Esophagus mucosa (tissue), 1 donor: ENCODE measurements at places on chromosomes 2 and 18. TPM values are rescaled to one million over a fixed set of nuclear protein-coding genes. Genes with fewer than 3 reads are reported as not detected.

DNA sequence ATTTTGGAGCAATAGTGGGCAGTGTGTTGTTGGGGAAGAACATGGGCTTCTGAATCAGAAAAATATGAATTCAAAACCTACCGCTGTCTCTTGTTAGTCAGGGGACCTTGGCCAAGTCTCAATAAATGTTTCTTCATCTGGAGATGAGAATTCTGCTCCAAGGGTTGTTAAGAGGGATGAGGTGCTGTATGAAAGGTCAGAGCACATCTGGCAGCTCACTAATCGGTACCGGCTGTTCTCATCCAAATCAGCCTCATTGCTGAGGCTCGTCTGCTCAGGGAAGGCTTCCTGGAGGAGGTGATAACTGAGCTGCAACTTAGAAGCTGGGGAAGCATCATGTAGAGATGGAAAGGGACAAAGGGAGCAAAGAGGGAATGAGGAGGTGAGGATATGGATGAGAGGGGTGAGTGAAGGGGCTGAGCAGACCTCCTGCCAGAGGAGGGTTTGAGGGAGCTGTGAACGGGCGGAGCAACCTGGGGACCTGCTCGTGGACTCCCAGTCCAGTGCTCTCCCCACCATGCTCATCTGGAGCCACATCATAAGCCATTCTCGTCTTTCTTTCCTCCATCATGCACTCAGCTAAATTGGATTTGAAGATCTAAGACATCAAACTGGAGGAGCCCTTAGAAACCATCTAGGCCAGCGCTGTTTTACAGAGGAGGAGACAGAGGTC lies 47.4 kb downstream of the GREB1 start:
- ATAC-seq, result no peak

- no peak for ATAC-seq
Measured at GRCh38 chr18:57073501-57074187, 73.2 kb upstream of the BOD1L2 start.

DNA sequence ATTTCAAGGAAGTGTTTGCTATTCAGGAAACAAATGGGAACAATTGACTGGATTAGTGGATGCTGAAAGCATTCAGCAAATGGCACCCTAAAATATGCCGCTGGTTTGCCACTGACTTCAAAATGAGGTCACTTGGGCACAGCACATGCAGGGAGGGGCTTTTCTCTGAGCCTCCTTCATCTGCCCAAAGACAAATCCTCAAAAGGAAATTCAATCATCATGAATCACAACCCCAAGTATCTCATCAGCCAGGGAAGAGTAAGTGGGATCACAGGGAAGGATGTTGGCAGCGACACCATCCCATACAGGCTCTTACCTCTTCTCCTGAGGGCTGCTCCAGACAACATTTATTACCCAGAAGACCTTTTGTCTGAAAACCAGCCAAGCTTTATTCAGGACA lies 14.4 kb upstream of the SP140L start:
- ATAC-seq, result no peak

- ATAC-seq, result no peak
Measured at GRCh38 chr2:223055140-223055539, 3.1 kb downstream of the KCNE4 start.

- no peak for ATAC-seq
Measured at GRCh38 chr2:126947103-126947429, 48.4 kb downstream of the TEX51 start.

DNA sequence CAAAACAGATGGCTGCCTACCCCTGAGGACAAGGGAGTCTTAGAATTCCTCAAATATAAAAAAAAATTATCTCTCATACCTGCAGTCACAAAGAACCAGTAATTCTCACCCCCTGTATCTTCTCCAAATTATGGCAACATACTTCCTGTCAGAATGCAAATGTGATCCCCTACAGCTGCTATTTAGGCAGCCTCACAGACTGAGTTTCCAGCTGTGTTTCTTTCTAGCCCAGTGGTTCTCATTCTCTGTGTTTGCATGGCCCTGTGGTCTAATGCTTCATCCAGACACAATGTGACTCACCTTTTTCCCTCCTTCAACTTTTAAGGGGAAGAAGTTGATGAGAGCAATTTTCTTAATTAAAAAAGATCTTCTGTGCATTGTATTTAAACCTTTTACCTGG lies 726.3 kb downstream of the TSN start:
- ATAC-seq, result no peak

DNA sequence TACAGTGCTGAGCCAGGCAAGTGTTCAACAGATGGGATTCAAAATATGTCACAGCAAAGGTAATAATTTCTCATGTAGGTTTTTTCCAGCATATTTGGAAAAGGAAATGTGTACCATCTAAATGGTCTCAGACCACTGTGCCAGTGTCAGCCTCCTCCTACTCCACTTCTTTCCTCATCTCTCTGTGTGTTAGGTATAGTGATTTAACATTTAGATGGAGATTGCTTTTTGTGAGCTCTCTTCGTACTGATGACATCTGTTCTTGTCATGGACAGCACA lies 80.9 kb upstream of the TSPYL6 start:
- ATAC-seq, result no peak

DNA sequence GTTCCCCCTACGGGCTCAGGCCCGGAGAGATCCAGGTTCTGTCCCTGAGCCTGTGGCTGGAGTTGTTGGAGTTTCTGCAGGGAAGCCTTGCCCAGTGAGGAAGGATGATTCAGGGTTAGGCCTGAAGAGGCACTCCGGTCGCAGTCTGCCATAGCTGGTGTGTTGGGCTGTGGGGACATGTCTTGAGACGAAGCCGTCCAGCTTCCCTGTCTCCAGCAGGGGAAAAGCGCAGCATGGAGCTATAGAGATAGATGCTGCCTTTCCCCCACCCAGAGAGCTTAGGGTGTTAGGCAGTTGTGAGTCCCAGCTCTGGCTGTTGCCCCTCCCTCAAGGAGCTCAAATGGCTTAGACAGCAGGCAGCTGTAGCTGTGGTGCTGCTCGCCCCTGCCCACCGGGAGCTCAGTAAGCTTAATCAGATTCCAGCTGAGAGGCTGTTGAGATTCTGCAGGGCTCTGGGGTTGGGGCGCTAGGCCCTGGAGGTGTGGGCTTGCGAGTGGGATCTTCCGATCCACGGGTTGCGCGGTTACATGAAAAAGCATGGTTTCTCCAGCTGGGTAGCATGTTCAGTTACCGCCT lies 103.9 kb downstream of the PMAIP1 start:
- ATAC-seq, result no peak

DNA sequence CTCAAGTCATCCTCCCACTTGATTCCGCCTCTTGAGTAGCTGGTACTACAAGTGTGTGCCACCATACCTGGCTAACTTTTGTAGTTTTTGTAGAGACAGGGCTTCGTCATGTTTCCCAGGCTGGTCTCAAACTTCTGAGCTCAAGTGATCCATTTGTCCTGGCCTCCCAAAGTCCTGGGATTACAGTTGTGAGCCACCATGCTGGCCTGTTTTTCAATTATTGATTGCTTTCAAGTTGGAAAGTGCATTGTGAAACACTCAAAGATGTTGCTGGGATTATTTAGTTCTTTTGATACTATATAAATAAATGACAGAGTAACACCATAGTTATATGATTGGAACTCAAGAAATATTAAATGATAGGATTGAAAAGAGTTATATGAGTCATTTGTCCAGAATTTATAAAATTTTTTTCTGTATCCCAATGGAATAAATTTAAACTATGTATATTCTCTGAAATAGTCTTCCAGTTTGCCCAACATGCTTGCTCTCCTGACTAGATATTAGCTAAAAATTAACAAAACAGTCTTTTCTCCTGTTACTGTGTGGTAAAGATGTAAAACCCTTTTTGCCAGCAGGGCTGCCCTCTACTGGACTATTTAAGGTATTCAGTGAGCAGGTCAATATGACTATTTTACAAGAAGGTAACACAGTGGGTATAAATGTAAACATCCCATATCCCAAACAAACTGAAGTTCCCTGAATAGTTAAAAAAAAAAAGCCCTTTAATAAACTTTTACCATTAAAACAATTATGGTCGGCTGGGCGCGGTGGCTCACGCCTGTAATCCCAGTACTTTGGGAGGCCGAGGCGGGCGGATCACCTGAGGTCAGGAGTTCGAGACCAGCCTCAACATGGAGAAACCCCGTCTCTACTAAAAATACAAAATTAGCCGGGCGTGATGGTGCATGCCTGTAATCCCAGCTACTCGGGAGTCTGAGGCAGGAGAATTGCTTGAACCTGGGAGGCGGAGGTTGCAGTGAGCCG lies 42.7 kb downstream of the ACSL3 start:
- ATAC-seq, result peak; percentile 70

- no peak for ATAC-seq
Measured at GRCh38 chr2:73022024-73022568, 49.4 kb downstream of the SFXN5 start.

- ATAC-seq, result no peak
Measured at GRCh38 chr2:39114771-39115170, 6.1 kb downstream of the SOS1 start.

DNA sequence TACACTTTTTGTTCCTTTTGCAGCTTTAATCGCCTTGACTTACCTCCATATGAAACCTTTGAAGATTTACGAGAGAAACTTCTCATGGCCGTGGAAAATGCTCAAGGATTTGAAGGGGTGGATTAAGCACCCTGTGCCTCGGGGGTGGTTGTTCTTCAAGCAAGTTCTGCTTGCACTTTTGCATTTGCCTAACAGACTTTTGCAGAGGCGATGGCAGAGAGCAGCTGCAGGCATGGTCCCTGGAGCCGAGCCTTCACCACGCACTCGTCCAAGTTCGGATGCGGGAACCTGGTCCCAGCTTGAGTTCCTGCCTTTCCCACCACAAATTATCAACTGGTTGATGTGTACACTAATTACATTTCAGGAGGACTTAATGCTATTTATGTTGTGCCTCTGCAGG lies 232.7 kb downstream of the ALPK2 start:
- ATAC-seq, result no peak

GRCh38 chr18:26722565-26722931 lies 143.0 kb downstream of the AQP4 start:
- no peak for ATAC-seq

DNA sequence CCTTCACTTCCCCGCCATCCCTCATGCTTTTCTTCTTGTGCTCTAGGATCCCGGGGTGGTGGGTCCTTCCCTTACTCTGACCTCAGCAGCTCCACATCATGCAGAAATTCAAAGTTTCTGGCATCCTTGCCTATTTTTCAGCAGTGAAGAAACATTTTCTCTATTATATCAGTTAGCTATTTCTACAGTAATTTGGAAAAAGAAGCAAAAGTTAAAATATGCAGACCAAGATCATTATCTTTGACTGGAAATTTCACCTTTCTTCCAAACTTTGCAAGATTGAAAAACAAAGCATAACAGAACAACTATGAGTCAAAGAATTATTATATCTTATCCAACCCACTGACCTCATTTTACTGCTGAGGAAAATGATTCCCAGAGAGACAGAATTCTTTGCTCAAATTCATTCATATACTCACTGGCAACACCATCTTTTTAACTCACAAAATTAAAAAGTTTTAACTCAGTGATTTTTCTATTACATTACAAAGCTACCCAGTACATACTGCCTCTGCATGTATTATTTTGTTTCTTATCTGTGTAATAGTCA lies 40.5 kb downstream of the ANTXR1 start:
- no peak for ATAC-seq

DNA sequence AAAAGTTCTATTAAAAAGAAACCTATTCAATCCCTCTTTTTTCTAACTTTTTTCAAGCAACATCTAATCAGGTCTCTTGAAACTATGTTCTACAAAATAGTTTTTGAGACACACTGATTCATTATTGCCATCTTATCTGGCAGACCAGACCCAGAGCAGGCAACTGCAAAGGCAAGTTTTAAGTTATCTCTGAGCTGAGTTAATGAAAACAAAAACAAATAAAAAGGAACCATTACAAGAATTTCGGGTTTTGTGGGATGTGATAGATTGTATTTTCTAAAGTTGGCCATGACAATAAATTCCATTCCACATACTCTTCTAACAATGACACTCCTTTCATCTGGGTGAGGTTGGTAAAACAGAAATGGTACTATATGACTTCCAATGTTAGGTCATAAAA lies 15.2 kb upstream of the TWSG1 start:
- ATAC-seq, result no peak

DNA sequence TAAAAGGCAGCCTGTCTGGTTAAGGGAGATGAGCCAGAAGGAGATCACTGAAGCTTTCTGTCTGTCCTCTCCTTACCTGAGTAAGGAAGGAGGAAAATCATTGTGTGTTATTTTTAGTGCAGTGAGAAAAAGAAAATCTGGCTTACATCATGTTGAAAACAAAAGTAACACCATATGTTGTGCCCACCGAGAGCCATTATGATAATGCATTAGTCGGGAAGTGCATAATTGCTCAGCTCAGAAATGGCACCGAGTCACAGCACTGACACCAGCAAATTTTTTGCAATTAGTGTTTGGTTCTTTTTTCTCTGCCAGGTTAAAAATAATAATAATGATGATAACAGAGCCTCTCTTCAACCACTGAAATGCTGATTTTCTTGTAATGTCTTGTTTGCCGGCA lies 46.6 kb downstream of the HNMT start:
- ATAC-seq, result no peak

GRCh38 chr18:56326336-56327072 lies 311.9 kb downstream of the TXNL1 start:
- ATAC-seq, result no peak

GRCh38 chr18:5145168-5145825 lies 51.8 kb downstream of the AKAIN1 start:
- ATAC-seq, result no peak

DNA sequence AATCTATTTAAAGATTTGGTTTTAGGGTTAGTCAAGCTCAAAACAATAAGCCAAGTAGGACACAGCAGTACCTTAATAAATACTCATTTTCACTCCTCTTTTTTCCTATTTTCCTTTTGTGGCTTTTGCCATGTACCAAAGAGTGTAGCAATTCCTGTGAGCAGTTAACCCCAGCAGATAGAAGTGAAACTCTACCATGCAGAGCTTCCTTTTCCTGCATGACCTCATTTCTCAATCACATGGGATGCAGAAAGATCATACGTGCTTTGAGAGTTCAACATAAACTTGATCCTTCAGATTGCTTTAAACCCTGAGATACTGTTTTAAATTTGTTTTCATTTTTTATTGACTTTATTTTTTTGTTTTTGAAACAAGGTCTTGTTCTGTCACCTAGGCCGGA lies 99.1 kb upstream of the ARHGAP15 start:
- ATAC-seq, result no peak

Gene SLC9A4
- total RNA-seq, result 0.08 TPM

Gene SCN3A
- 0.28 TPM for total RNA-seq

Gene DOCK10
- 6.7 TPM for total RNA-seq

Gene MTLN
- total RNA-seq, result 61.6 TPM

Gene PREB
- total RNA-seq, result 26.5 TPM

Gene EML6
- total RNA-seq, result 5.2 TPM

Gene MOGAT1
- total RNA-seq, result not detected
